Hematopoietic multipotent progenitor cell treated with erythropoietin and hydrocortisone succinate and interleukin-3 and kit ligand, for 15 days (in vitro differentiated cells): ENCODE measurements at places on chromosomes 6 and 20.
A peak's percentile ranks its signal among the peaks of the same experiment; 100 is the strongest.

DNA sequence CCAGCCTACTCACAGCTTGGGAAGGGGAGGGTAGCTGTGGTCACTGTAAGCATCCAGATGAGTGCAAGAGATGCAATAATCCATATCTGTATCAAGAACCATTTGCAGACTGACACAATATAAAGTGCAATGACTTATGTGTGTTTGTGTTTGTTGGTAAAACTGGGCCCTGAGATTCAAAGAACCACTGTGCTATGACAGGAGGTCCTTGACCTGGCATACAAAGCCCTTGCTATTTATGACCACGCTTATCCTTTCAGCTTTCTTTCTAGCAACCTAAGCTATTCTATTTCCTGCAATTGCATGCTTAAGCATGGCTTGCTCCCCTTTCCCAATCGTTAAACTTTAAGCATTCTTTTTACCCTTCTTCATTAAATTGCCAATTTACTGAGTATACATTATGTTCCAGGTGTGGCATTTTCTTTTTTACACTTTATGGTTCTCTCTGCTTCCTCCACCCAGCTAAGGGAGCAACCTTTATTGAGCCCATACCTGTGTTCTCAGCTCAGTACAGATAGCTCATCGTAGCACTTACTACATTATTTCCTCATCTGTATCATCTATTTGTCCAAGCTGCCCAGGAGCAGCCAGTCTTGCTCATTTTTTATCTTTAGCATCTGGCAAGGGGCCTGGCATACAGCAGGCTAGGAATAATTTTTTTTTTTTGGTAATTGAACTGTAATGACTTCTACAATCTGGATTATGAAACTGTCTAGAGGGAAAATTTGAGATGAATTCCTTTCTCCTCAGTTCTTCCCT, 3.5 kb downstream of the MCUR1 start:
- DNase-seq: no peak

DNA sequence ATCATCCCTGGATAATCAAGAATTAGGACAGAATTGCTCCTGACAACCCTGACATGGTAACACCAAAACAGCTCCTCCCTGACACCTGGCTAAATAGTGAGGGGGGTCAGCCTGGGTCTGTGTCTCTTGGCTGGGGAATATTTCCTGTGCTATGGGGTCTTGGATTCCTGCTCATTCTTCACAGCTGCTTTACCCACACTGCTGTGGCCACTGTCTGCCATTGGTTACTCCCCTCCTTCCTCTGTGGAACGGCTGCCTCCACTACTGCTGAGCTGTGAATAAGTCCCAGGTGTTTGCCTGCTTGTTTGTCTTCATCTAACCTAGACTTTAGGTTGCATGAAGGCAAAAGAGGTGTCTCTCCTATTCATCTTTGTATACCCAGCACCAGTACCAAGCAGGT, 33.9 kb upstream of the TXLNB start:
- no peak for DNase-seq

DNA sequence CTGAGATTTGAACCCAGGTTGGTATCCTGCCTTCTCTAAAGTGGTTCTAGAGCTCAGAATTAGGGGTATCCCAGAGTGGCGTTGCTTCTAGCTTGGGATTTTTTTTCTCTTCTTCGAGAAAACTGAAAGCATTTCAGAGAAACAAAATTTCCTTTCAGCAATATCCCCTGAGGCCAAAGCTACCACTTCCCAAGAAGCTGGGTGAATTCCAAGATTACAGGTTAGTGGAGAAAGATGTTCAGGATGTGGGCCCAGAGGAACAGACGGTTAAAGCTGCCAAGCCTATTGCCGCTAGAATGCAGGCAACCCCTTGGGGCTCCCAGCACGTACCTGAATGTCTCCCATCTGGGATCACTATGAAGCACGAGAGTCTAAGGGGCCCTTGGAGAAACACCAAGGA, 134.1 kb downstream of the FOXO3 start:
- no peak for DNase-seq

DNA sequence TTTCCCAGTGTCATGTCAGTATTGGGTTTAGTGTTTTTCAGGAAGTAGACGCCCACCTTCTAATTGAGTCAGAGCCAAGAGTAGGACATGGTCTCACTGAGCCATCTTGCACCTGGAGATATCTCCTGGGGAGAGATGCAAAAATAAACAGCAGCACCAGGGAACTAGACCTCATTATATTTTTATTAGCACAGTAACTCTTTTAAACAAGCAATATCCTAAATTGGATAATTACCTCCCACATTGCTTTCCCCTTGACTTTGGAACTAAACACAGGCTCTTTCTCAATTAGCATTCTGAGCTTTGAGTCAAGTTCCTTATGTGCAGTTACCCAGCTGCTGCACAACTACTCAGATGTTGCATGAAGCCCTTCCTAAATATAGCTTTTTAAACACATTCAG, 175.4 kb downstream of the IBTK start:
- no peak for DNase-seq

DNA sequence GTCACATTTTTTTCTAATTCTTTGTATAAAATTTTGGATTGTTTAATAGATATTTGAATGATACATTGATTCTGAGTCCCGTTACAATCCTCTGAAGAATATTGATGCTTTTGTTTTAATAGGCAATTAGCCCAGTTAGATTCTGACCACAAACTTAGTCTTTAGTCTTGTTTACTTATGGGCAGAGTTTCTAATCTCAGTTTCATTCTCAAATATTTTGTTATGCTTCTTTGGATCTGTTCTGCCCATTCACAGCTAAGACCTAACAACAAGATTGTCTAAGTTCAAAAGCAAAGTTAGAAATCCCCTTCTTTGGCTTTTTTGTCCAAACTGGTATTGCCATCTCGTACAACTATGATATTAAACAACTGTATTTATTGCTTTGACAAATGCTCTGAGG, 58.0 kb downstream of the TBXT start:
- no peak for DNase-seq

GRCh38 chr6:133099573-133099972, 141.6 kb upstream of the EYA4 start:
- DNase-seq: no peak

GRCh38 chr20:49381558-49382493, 100.6 kb downstream of the KCNB1 start:
- no peak for DNase-seq

- no peak for DNase-seq
These were observed 21.0 kb downstream of the APMAP start for GRCh38 chr20:24971376-24972101.

DNA sequence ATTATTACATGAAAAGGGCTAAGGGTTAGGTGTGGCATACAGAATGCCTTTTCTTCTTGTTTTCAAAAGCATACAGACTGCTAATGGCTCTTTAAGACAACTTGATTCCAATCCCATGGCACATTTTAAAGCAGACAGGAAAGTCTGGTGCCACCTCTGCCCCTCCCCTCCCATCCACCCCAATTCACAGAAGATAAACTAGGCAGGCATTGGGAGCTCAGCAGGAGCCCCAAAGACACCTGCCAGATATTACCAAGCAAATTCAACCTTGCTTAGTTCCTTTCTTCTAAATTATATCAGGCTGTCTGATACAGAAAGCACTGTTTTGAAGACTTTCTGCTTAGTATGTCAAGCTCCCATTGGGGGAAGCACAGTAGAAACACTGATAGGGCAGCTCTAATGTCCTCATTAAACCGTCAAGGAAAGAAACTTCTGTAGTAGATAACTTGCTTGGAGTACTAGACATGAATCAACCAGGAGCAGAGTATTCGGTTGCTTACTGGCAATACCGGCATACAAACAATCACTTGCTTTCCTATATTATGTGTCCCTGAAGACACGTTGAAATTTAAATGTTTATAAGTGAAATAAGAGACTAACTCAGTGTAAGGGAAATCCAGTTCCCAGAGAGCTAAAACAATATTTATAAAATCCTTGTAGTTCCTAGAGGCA, 13.0 kb downstream of the SESN1 start:
- DNase-seq: no peak

- no peak for DNase-seq
These were observed 160.6 kb downstream of the TMEM200A start for GRCh38 chr6:130526466-130526865.

DNA sequence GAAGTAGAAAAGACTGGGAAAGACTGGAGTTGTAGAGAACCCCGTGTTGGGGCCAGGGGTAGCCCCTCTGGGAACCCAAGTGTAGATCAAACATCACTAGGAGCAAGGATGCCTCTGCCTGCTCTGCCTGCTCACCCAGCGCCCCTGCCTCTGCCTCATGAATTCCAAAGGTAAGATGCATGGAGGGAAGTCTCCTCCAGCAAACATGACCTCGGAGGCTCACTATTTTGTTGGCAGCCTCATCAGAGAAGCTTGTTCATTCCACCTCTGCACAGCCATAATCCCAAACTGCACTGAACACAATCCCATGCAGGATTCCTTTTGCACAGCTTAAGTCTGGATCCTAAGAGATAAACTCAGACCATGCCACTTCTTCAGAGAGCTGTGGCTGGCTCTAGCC, 4.9 kb downstream of the FRS3 start:
- DNase-seq: no peak

DNA sequence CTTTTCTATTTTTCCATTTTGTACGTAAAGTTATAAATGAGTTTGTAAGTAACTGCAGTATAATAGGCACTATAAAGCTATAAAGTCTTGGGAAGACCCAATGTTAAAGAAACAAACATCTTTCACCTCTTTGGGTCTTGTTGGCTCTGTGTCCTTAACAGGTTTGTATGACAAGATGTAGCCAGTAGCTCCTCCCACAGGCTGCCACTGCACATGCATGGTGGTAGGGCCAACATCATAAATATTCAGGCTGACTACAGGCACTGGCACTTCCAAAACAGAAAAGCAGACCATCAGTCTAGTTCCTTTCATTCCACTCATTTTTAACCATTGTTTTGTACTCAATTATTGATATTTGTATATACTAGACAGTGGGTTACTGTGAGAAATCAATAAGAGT, 59.9 kb downstream of the COL12A1 start:
- no peak for DNase-seq

DNA sequence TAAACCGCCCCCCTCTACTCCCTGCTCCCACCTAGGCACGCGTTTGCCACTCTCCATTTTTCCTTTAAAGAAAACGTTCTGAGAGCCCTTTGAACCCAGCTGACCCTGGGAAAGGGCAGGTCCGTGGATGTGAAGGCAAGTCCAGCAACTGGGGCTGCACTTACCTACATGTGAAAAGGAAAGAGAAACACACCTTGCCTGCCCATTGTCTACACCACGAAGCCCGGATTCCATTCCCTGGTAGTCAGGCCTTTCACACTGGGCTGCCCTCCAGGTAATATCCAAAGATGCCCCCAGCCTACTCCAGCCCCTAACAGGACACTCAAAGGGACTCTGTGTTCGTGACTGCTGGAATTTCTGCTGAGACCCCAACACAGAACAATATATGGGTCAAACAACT, 94.4 kb downstream of the CD83 start:
- DNase-seq: no peak

- no peak for DNase-seq
These were observed 5.3 kb upstream of the CNKSR3 start for GRCh38 chr6:154515826-154516225.

DNA sequence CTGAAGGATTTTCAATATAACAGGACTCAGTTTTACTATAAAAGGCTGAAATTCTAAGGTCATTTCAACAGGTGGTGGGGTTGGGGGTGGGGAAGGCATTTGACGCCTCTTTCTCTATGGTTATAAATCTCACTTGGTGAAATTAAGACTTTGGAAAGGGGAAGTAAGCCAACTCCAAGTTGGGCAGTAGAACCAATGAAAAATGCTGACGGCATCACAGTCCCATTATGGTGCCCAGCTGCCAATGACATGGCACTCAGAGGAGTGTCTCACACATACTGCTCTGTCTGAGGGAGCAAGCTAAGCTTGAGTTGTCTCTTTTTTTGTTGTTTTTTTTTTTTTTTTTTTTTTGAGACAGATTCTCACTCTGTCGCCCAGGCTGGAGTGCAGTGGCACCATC, 4.7 kb downstream of the SLC16A10 start:
- DNase-seq: no peak

DNA sequence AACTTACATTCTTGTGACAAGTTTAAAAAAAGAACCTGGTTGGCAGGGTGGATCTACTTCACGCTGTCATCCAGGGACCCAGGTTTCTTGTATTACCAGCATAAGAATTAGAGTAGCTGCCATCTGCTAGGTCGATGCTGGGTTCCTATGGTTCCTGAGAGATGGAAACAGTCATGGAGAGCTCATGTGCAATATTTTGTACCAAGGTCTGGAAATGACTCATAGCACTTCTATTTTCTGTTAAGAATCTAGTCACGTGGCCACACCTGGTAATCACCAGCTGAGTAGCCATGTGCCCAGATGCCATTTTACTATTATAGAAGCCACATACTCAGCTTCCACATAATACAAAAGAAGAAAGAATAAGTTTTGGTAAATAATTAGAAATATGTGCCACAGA, 171.3 kb downstream of the CD83 start:
- DNase-seq: no peak

GRCh38 chr6:114281496-114281895, 61.3 kb downstream of the HS3ST5 start:
- no peak for DNase-seq

GRCh38 chr6:154440422-154441043, 70.0 kb downstream of the CNKSR3 start:
- no peak for DNase-seq

DNA sequence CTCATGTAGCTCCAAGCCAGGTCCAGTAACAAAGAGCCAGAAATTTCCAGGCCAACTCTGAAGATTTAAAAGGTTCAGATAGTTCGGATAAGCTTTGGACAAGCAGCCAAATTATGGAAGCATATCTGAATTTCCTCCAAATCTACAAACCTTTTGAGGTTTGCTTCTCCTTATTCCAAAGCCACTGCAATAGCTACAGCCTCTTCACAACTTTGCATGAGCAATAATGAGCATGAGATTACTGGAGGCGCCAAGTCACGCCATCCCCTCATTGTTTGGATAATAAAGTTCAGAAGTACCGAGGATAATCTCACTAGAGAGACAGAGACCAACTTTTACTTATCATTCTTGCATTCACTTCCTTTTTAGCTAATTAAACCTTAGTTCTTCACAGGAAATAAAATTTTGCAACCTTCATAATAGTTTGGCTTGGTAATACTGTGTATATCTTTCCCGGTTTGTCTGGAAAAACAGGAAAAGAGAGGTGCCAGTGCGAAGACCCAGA, 329.6 kb upstream of the RSPO3 start:
- DNase-seq: no peak

DNA sequence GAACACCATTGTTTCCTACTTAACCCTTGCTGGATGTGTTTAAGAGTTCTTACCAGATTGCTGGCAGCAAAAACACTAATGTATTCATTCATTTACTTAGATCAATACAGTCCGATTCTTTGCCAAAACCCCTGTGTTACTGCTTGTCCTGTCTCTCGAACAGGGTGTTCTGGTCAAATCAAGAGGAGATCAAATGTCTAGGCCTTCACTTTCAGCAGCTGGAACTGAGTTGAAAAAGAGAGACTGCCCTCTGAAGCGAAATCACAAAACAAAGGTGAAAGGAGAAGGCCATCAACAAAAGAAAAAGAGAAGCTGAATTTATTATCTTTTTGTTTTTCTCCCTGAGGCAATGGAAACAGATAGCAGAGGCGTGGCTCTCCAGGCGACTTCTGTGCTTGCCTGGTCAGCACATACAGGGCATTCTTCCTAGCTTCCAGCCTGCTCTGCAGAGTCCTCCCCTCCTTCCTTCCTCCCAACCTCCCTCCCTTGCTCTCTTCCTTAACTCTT, 44.1 kb upstream of the GCM1 start:
- no peak for DNase-seq

- DNase-seq: peak; percentile 33
These were observed 84.1 kb downstream of the ZFAND3 start for GRCh38 chr6:37903351-37904340.
